ENCODE measurements at places on chromosomes 7 and 10.

GRCh38 chr10:73911553-73912004, 647 bp downstream of the PLAU start:
- DNase-seq = no peak

- no peak for DNase-seq
Measured at GRCh38 chr7:68787566-68787965, 810.7 kb upstream of the AUTS2 start.

- peak; percentile 64 for DNase-seq
Measured at GRCh38 chr10:6171881-6172695, 30.6 kb upstream of the PFKFB3 start.

- DNase-seq = no peak
Measured at GRCh38 chr10:26554246-26554645, 116.1 kb downstream of the APBB1IP start.

DNA sequence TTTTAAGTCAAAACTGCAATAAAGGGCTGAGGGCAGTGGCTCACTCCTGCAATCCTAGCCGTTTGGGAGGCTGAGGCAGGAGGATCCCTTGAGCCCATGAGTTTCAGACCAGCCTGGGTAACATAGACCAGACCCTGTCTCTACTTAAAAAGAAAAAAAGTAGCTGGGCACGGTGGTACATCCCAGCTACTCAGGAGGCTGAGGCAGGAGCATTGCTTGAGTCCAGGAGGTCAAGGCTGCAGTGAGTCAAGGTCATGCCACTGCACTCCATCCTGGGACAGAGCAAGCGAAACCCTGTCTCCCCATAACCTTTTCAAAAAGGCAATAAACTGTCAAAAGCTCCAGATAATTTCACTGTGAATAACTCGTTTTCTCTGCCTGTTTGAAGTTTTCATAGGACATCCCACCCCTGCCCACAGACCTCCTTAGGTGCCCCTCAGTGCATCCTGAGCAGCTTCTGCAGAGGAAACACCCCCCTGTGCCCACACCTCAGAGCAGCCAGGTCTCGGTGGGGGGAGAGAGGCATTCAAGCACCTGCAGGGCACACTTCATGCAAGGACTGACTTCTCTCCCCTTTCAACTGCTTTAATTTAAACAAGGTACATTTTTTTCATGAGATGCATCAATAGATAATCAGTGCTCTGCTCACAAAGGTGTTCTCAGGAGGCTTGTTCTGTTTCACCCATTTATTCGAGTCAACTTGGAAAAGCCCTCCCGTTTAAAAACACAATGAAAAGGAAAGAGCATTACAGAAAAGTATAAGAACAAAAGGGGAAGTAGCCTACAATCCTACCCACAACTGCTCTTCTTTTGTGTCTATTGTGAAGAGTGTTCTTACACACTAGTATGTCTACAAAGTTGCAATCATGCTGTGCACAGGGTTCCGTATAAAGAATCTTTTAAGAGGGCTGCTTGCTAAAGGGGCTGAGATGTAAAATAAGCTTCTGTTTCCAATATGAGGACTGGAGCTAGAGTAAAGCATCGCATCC, 104.9 kb downstream of the KMT2E start:
- no peak for DNase-seq

- no peak for DNase-seq
Measured at GRCh38 chr10:33095867-33096815, 138.1 kb upstream of the ITGB1 start.

DNA sequence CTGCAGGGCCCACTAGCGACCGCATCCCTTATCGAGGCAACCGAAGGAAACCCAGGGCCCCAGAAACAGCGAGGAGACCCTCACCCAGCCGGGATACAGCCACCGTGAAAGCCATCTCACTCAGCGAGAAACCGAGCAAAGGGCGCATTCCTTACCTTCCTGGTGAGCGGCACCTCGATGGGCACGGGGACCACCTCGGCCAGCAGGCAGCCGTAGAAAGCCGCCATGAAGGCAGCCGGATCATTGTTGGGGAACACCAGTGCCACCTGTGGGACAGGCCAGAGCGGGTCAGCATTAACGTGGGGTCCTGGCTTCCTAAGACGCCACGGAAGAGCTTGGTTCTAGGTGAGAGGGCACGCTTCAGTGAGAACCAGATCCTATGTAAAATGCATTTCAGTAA, 263.7 kb downstream of the ZMYND11 start:
- DNase-seq = no peak

GRCh38 chr7:134339475-134339874, 22.7 kb upstream of the SLC35B4 start:
- DNase-seq = no peak

DNA sequence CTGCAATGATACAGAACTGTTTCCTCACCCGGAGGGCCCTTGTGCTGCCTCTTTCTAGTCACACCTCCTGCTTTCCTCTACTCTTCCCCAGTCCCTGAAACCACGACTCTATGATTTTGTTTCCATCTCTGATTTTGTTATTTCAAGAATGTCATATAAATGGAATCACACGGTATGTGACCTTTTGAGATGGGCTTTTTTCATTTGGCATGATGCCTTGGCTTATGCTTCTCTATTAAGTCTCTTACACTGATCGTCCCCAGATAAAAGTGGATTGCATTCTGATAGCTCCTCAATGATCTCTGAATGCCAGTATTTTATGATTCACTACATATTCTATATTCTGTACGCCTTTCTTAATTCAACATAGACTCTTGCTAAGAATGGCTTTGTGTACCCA, 78.2 kb downstream of the GALNT11 start:
- no peak for DNase-seq

- DNase-seq = peak; percentile 51
Measured at GRCh38 chr10:127196282-127197153, at the start of gene INSYN2A. TSS of gene INSYN2A (minus strand) at chr10:127196591. CDS start at chr10:127176395, 20,196 bp downstream.

DNA sequence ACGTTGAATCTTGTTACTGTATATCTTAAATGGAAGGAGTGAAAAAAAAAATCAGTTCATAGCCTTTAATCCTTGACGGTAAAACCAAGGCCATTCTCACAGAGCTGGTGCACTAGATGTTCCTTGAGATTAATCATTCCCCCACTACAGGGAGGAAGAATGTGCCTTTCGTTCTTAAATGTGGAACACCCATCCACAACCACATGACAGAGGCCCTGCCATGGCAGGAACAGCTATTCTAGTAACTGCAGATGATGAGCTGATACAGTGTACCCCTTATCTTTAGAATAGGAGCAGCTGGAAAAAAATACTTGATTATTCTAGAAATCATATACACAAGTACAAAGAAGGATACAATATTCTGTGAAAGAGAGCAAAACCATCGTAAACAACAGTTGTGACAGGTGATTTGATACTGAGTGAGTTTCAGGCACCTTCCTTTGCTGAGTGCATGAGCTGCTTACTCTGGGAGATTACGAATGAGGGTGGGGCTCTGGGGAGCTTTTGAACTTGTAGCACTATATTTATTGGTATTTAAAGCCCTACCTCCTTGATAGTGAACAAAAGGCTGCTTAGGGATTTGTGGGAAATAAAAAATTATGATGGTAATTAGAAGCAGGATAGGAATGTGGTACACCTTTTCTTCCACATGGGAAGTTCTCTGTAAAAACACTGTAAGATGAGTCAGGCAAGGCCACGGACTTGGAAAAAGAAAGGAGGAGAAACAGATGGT, 244.4 kb upstream of the SLC26A5 start:
- no peak for DNase-seq

DNA sequence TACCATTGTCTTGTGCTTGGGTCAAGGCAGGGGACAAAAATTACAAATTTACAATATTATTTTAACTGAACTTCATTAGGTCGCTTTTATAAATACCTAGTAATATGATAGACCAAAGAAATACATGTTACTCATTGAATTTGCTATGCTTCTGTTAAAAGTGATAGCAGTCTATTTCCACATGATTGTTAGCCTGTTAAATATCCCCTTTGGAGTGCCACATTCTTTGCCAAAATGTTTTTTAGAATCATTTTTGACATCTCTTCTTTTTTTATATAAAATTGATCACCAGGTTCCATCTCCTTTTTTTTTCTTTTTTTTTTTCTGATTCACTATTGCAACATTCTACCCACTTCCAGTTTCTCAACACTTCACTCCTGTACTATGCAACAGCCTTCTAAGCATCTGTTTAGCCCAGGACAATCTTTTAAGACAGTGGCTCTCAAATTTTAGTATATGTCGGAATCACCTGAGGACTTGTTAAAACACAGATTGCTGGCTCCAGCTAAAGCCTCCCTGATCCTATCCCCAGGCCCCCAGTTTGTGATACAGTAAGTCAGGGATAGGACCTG, 16.4 kb upstream of the NDUFA5 start:
- DNase-seq = no peak

Measured in hippocampal formation (tissue), 2 donors.